H1 (cell line): ENCODE measurements at places on chromosomes 7 and 10.

DNA sequence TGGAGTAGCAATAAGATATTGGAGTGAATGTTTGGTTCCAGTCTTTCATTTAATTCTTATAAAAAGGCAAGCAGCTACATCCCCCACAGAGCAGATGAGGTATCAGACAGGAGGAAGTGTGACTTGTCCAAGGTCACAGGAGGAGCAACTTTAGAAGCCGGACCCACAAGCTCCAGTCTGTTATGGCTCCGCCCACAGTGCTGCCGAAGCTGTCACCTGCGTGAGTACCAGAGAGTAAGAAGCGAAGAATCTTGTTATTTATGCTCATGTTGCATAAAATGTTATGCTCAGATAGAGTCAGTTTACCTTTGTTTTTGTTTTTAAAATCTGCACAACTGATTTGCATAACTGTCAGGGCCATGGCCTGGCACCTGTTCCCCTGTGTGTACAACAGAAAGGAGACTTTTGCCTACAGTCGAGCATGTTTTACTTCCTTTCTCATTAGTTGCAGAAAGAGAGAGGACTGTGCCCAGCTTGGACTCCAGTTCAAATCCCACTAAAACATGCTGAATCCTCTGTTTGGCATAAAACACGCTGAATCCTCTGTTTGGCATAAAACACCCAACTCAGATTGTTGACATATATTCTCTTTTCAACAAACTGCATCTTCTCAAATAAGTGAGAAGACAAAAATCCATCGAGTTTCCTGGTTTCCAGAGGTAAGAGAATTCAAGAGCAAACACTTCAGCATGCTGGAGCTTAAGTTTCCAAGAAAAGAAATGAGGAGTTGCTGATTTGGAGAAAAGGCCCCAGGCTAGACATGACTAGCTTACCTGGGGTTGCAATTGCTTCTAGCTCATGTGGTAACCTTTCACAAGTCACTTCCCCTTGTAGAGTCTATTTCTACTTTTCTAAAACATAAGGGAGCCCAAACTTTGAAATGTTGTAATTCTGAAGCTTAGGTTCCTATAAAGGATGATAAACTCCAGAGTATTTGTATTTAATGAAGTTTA is 409.8 kb upstream of the ZMIZ1 start:
- no peaks in the 10 kb centered on the region for H3K4me1 ChIP-seq
- H3K36me3 ChIP-seq: no peaks in the 10 kb centered on the region
- DNase-seq: no peak
- no peak overlapping the region for H3K27ac ChIP-seq

DNA sequence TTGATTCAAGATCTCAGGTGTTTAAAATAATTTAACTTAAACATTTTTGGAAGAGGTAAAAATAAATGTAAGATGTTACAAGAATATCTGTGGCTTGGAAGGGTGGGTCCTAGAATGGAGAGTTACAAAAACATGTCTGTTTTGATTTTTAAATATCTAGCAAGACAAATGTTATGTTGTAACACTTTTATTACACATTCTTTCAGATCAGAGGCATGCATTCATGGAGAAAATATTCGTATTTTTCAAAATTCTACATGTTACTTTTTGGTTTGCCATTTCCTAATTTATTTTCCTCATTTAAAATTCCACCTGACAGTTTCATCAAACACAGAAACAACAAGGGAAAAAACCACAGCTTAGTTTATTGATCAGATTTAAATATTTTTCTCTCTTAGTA is 10.0 kb downstream of the WBP1L start:
- H3K27ac ChIP-seq: no peak overlapping the region
- H3K4me1 ChIP-seq: no peaks in the 10 kb centered on the region
- H3K36me3 ChIP-seq: no peaks in the 10 kb centered on the region

- H3K4me3 ChIP-seq: no peak overlapping the region
- H3K27ac ChIP-seq: no peak overlapping the region
- no peaks in the 10 kb centered on the region for H3K27me3 ChIP-seq
- H3K4me1 ChIP-seq: peaks cover 8% of the 10 kb centered on the region
- H3K36me3 ChIP-seq: no peaks in the 10 kb centered on the region
Measured at GRCh38 chr7:157932498-157933218, 595.9 kb downstream of the DNAJB6 start.

- no peak for DNase-seq
- no peak overlapping the region for H3K4me3 ChIP-seq
- no peak overlapping the region for H3K27ac ChIP-seq
- no peaks in the 10 kb centered on the region for H3K4me1 ChIP-seq
Measured at GRCh38 chr7:140722254-140722653, 25.7 kb downstream of the NDUFB2 start.

GRCh38 chr10:26840938-26841732 is 19.6 kb downstream of the ABI1 start:
- no peaks in the 10 kb centered on the region for H3K27me3 ChIP-seq
- no peak overlapping the region for H3K4me3 ChIP-seq
- peaks cover 4% of the 10 kb centered on the region for H3K4me1 ChIP-seq
- H3K27ac ChIP-seq: no peak overlapping the region
- no peak for DNase-seq
- no peaks in the 10 kb centered on the region for H3K36me3 ChIP-seq

GRCh38 chr7:101555921-101556275 is 73.2 kb downstream of the MYL10 start:
- no peaks in the 10 kb centered on the region for H3K27me3 ChIP-seq
- H3K36me3 ChIP-seq: no peaks in the 10 kb centered on the region
- DNase-seq: no peak
- no peak overlapping the region for H3K4me3 ChIP-seq

DNA sequence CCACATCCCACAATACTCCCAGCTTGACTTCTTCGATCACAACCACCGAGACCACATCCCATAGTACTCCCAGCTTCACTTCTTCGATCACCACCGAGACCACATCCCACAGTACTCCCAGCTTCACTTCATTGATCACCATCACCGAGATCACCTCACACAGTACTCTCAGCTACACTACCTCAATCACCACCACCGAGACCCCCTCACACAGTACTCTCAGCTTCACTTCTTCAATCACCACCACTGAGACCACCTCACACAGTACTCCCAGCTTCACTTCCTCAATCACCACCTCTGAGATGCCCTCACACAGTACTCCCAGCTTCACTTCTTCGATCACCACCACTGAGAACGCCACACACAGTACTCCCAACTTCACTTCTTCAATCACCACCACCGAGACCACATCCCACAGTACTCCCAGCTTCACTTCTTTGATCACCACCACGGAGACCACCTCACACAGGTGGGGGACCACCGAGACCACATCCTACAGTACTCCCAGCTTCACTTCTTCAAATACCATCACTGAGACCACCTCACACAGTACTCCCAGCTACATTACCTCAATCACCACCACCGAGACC is 8.6 kb downstream of the MUC3A start:
- H3K27me3 ChIP-seq: peaks cover 2% of the 10 kb centered on the region; the same call in 1 of the 2 replicates
- H3K4me3 ChIP-seq: no peak overlapping the region
- no peak for DNase-seq
- no peaks in the 10 kb centered on the region for H3K4me1 ChIP-seq
- H3K27ac ChIP-seq: no peak overlapping the region
- peaks cover 4% of the 10 kb centered on the region; the same call in 1 of the 2 replicates for H3K36me3 ChIP-seq

DNA sequence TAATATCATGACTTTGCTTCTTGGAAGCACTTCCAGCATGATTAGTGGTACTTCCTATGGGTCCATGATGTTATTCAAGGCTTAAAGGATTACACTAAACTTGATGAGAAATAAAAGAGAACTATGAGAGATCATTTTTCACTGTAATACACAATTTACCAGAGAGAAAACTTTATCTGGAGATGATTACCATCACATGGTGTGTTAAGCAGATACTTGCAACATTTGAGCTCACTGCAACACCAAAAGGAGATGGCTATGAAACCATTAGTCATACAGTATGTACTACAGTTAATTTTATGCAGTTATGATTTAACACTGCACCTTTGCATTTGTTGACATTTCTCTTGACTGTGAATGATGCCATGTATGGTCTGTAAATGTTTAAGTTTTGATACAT is 311.3 kb upstream of the AOAH start:
- no peaks in the 10 kb centered on the region for H3K36me3 ChIP-seq
- H3K27ac ChIP-seq: no peak overlapping the region
- H3K4me1 ChIP-seq: peaks cover 11% of the 10 kb centered on the region
- no peaks in the 10 kb centered on the region for H3K27me3 ChIP-seq

- DNase-seq: no peak
- no peak overlapping the region for H3K4me3 ChIP-seq
- no peaks in the 10 kb centered on the region for H3K36me3 ChIP-seq
Measured at GRCh38 chr10:47336387-47337134, 11.6 kb upstream of the RBP3 start.

GRCh38 chr7:79789584-79790345 is 336.3 kb upstream of the MAGI2 start:
- no peaks in the 10 kb centered on the region for H3K36me3 ChIP-seq
- H3K27me3 ChIP-seq: no peaks in the 10 kb centered on the region
- H3K4me3 ChIP-seq: no peak overlapping the region

DNA sequence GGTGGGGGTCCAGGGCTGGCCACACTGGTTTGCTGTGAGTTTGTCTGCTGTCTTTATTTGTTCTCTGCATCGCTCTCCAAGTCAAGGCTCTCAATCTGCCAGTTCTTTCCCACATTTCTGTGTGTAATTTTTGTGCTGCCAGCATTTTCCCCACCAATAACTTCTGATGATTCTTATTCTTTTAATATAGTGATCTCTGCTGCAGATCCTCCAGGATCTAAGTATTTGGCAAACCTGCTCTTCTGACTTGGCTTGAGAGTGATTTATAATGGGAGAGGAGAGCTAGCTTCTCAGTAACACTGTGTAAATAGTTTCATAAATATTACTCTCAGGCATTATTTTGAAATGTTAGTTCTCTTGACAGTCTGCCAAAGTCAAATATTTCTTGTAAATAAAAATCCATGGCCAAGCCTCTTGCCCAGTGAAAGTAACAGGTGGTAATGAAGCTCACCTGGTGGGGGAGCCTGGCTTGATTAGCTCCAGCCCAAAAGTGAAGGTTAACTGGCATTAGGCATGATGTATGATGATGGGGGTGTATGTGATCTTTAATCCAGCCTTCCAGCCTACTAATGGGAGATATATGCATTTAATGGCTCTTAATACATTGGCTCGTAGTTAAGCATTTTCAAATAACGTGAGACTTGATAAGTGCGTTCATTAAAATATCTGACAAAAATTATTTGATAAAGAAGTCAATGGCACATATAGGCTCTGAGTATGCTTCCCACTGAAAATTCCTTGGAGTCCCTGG is 1055.9 kb downstream of the KCNMA1 start:
- H3K4me3 ChIP-seq: no peak overlapping the region
- no peaks in the 10 kb centered on the region for H3K4me1 ChIP-seq
- no peaks in the 10 kb centered on the region for H3K36me3 ChIP-seq

GRCh38 chr7:29642494-29643155 is 79.0 kb downstream of the PRR15 start:
- H3K4me3 ChIP-seq: no peak overlapping the region
- H3K27me3 ChIP-seq: no peaks in the 10 kb centered on the region
- no peak for DNase-seq
- no peak overlapping the region for H3K27ac ChIP-seq
- H3K36me3 ChIP-seq: no peaks in the 10 kb centered on the region
- H3K4me1 ChIP-seq: no peaks in the 10 kb centered on the region

- no peak overlapping the region for H3K27ac ChIP-seq
- H3K4me1 ChIP-seq: no peaks in the 10 kb centered on the region
- DNase-seq: no peak
- H3K4me3 ChIP-seq: no peak overlapping the region
- H3K27me3 ChIP-seq: no peaks in the 10 kb centered on the region
- no peaks in the 10 kb centered on the region for H3K36me3 ChIP-seq
Measured at GRCh38 chr7:101527844-101528667, 101.0 kb downstream of the MYL10 start.

DNA sequence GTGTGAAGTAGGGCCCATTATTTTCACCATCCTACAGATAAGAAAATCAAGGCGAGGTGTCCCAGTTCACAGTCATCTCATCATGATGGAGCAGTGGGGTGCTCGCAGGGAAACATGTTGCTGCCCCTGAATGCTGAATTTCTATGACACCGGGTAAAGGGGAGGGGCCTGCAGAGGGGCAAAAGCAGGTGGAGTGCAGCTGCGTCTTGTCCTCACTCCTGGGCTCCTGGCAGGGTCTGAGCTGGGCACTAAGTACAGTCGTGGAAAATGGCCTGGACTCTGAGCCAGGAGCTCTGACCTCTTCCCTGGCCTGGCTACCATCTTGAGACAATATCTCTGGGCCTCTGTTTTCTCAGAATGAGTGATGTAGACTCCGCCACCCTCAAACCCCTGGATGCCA is 253.1 kb upstream of the PITRM1 start:
- DNase-seq: no peak
- no peaks in the 10 kb centered on the region for H3K27me3 ChIP-seq
- H3K27ac ChIP-seq: no peak overlapping the region
- no peaks in the 10 kb centered on the region for H3K36me3 ChIP-seq
- H3K4me3 ChIP-seq: no peak overlapping the region

DNA sequence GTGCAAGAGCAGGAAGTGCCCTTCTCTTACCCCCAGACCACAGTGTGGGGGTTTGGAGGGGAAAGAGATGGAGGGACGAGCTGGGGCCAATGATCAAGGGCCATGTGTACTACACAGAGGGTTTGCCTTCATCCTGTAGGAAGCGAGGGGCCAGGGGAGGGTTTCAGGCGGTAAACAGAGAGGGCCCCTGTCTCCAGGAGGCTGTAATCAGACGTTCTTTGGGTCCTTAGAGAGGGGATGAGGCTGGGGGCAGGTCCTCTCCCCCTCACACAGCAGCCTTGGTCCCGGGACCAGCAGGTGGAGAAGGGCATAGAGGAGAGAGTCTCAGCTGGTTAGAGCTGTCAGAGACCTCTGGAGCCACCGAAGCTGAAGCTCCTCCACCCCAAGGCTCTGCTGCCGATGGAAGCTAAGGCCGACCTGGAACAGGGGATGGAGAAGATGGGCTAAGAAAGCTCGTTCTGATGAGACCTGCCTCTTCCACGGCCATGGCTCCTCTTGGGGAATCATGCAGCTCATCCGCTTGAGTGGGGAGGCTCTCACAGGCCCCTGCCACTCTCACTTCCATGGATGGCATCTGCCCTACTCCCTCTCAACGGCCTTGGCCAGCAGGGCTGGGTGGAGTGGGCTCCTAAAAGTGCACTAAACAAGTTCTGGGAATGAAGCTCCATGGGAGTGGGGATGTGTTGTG is 3.5 kb downstream of the LOXL4 start:
- H3K27me3 ChIP-seq: peaks cover 7% of the 10 kb centered on the region; the same call in 1 of the 2 replicates
- no peak overlapping the region for H3K4me3 ChIP-seq
- no peak overlapping the region for H3K27ac ChIP-seq
- H3K4me1 ChIP-seq: peaks cover 10% of the 10 kb centered on the region
